HS-27A (cell line): ENCODE measurements at places on chromosomes 6 and 20.

DNA sequence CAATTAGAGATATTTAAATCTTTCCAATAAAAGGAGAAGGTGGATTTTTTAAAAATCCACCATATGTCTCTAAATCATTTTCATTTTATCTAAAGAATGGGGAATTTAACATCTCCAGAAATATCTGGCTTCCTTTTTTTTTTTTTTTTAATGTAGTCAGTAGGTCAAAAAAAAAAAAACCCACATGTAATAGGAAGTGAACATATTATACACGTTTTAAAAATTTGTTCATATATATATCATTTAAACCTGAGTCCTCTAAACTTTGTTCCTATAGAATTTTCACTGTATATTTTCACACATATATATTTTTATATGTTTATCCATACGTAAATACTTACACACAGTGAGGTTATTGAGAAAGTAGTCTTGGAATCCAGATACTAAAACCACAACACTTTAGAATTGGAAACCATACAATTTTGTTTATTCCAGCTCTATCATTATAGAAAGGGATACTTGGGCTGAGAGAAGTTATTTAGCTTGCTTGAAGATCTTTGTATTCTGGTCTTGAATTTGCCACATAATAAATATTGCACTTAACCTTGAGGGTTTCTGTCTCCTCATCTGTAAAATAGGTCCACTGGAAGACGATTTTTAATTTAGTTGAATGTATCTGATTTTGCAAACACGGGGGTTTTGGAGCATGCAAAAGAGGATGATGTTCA is 62.1 kb upstream of the ZNF217 start:
- DNase-seq: no peak

DNA sequence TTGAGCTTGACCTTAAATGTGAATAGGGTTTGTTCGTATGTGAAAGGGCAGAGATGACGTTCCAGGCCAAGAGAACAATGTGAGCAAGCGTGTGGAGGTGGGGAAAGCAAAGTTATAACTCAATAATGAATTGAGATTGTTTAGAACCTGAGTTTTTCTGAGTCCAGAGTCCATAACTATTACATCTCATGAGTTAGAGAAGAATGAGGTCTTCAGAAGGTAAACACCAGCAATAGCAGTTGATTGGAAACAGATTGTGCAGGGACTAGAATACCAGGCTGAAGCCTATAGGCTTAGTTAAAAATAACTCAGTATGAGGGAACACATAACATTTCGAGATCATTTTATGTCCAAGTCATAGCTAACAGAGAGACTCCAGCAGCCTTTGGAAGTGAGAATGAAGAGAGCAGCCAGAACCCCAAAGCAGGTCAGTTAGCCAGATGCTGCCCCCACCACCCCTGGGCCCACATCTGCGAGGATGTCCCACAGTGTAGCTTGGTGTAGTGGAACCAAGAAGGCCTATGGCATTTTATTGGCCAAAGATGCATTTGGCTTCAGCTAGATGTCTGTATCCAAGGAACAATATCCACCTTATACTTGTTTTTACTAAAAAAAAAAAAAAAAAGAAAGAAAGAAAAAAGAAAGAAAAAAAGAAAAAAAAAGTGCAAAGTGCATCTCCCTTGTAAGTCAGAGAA is 121.7 kb downstream of the TNFRSF21 start:
- DNase-seq: no peak

DNA sequence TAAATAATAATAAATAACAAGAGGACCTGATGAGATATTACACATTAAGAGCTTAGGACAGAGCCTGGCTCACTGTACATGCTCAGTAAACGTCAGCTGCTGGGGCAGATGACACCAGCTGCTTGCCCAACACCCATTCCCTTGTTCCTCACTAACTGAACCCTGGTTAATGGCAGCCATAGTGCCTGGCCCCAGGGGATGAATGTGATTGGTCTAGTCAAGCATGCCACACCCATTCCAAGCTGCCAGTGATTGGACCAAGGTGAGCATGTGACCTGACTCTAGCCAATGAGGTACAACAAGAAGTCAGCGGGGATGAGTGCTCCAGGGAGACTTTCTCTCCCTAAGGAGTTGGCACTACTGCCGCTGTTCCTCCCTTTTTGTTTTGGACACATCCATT is 85.1 kb upstream of the PTPN1 start:
- DNase-seq: no peak

DNA sequence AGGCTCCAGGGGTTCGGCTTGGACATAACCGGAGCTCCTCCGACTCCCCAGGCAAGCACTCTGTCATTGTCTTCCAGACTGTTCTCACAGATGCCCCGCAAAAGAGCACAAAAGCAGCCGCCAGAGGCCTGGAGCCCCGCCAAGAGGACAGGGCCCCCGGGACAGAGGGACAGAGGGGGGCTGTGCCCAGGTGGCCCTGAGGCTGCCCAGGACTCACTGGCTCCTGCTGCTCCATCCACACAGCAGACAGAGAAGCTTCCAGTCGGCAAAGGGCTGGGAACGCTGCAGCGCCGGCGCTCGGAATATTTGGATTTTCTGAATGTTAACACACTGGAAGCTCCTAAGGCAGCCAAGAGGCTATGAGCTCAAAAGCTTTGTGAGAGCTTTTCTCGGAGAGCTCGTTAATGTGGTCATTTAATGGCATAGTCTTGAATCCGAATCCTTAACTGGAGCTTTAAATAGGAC is 68.0 kb upstream of the QKI start:
- DNase-seq: no peak

DNA sequence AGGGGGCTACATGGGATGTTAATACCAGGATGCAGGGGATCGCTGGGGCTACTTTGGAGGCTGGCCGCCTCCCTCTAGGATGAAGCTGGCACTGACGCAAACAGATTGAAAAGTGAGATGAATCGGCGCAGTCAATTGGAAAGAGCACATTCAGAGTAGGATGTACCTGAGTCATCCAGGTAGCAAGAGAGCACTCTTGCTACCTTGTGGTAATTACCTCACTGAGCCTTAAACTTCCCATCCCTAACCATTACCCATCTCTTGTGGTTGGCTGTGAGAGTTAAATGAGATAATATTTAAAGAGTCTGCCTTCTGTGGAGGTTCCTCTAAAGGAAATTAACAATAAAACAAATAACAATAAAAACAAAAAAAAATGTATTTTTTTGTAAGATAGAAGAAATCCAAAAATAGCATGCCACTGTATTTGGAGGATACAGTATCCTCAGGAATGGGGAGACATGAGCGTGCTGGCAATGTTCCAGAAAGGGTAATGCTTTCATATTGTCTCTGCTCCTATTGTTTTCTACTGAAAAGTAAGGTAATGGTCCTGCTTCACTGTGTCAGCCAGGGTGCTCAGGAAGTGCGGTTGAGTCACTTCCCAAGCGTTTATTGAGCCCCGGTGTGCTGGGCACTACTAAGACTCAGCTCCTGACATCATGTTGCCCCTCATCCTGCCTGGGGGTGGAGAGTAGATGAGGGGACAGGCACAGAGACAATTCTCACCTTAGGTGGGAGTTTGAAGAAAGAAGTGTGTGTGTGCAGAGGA is 301.1 kb downstream of the EYA4 start:
- no peak for DNase-seq

GRCh38 chr20:41158082-41158625 is 20.8 kb downstream of the PLCG1 start:
- DNase-seq: no peak

DNA sequence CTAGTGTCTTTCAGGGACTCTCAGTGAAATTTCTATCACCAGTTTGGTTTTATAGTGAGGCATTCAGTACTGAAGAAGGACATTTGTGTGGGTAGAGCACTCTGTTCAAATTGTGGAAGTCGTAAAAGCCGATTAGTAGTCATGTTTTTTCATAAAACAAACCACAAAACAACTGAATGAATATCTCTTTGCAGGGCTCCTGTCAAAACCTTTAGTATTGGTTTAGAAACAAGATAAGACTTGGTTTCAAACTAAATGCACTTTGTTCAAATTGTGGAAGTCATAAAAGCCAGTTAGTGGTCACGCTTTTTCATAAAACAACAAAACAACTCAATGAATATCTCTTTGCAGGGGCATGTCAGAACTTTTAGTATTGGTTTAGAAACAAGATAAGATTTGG is 23.8 kb downstream of the ADGRF4 start:
- DNase-seq: no peak

DNA sequence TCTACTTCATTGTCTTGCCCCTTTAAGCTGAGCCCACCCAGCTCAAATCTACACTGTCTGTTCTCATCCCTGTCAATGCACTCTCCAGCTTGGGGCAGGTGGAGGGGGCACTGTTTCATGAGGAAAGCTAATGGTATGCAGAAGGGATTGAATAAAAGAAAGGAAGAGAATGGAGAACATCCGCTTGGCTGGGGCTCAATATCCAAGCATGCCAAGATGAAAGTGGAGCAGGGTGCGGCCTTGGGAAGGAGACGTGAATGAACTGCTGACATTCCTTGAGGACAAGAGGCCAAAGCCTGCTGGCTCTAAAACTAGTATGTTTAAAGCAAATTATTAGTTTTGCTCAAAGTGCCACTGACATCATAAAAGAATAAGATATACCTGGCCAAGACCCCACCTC is 24.2 kb downstream of the AKAP12 start:
- no peak for DNase-seq

DNA sequence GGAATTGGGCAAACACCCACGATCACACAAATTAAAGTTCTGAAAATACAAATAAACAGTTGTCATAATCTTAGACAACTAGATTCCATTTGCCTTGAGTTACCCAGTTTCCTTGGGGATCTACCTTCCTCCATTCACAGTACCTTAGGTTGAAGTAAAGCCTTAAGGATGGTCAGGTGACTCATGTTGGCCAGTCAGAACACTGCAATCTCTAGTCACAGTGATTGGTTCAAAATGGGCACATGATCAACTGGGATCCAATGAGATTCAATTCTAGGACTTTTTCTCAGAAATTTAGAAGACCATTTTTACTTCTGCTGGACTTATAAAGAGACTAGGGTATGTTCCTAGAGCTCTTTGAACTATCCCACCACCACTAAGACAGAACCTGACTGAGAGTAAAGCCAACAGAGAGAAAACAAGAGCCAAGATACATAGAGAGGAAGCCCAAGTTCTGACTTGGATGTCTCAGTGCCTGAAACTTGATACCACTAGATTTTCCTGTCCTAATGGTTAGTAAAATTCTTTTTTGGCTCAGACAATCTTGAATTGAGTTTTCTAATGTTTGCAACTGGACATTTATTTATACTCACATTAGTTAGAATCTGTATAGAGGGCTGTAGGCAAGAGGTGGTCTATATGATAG is 8.6 kb upstream of the CLIC5 start:
- no peak for DNase-seq

DNA sequence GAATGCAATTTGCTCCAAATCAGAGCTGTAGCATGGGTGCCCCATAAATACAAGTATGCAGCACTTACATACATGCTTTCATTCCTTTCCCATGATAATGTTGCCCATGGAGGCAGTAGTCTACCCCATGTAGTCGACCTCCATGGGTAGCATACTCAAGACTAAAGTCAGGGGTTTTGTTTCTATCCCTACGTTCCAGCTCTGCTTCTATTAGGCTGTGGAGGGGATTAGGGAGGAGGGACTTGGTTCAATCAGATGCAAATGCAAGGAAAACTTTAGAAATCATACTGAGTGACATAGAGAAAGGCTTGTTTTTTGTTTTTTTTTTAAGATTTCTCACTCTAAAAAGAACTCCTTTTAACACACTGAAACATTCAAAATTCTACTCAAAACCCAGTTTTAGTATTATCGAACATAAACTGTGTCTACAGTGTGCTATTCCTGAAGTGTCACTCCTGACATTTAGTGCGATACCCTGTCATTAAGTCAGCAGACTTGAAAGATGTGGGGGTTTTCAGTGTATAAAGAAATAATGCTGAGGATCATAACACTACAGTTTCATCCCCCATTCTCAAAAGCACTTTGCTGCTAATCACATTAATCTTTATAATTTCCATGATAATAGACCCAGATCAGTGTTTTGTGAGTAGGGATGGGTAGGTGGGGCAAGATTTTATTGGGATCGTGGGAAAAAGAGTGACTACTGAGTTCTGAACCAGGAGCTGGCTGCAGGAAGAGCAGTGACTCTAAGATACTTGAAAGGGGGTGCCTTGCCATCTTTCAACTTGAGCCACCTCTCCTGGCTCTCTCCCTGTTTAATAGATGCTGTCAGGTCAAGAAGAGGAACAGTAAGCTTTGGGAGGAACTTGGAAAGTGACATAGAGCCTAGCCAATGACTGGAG is 40.4 kb upstream of the SCML4 start:
- DNase-seq: no peak

DNA sequence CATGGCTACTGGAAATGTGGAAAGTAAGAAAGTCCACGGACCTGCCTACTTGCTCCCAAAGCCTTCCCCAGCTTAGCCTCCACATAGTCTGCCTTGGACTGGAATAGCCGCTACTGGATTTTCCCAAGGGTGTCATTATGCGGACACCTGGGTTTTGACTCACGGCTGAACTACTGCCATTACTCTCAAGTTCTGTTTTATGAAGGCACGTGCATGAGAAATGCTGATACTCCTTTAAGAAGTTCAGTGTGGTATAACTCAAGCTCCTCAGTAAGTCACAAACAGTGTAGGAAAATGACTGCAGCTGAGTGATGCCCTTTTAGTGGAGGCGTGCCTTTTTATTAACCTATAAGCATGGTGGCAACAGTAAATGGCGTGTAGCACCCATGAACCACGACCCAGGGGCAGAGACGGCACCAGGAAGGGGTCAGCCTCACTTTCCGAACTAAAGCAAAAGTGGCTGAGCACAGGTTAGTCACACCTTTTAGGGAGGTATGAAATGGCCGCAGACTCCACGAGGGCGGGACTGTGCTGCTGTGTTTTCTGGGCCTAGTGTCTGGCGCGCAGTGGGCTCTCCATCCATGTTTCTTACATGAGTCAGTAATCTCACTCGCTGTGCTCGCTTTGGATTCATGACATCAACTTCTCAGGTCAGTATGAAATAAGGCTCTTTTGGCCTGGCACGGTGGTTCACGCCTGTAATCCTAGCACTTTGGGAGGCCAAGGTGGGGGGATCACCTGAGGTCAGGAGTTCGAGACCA is 23.9 kb downstream of the PSMG4 start:
- no peak for DNase-seq
